ENCODE measurements at places on chromosomes 7 and 10.

- no peak for DNase-seq
Measured at GRCh38 chr7:107404740-107405537, 64.9 kb upstream of the GPR22 start.

DNA sequence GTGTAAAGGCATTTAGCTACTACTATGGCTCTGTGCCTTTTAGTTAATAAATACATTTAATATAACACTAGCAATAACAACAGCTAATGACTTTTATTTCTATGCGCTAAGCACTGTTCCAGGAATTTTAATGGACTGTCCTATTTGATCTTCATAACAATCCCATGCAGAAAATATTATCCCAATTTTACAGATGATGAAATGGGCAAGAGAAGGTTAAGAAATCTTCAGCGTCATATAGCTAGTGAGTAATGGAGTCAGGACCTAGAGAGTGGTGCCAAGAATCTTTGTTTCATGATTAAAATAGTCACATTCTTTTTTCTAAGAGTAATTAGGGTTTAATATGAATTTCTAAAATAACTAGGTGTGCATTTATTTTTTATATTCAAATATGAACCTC, 32.4 kb downstream of the ACTA2 start:
- DNase-seq = no peak

- DNase-seq = no peak
Measured at GRCh38 chr7:136167991-136168390, 190.8 kb upstream of the MTPN start.

DNA sequence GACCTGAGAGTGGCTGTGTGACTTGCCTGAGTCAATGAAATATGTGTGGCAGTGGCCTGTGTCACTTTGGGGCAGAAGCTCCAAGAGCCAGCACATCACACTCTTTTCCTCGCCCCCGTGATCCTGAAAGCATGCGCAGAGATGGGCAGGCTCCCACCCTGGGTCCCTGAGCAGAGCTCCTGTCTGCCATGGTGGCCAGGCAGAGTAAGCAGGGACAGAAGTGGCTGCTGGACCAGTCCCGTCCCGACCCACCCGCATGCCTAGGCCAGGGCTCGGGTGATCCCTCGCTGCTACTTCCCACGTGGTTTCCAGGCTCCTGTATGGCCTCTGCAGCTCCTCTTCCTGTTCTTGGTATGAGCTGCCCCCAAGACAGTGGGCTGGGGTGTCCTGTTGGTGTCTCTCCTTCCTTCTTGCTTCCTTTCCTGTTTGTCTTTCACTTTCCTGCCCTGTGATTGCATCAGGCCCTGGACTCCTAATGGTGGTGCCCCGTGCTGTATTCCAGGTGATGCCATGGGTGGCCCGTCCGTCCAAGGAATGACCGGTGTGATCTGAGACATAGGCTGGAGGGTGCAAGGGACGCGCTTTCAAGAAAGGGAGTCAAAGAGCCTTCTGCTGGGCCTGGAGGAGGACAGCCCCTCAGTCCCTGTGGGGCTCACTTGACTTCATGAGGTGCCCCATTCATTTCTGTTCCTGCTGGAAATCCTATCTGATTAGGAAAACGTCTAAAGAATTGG, 71.4 kb upstream of the SHH start:
- no peak for DNase-seq

GRCh38 chr7:108104324-108104723, 25.8 kb downstream of the LAMB4 start:
- DNase-seq = no peak

- DNase-seq = no peak
Measured at GRCh38 chr7:85593355-85593754, 406.5 kb upstream of the SEMA3D start.

DNA sequence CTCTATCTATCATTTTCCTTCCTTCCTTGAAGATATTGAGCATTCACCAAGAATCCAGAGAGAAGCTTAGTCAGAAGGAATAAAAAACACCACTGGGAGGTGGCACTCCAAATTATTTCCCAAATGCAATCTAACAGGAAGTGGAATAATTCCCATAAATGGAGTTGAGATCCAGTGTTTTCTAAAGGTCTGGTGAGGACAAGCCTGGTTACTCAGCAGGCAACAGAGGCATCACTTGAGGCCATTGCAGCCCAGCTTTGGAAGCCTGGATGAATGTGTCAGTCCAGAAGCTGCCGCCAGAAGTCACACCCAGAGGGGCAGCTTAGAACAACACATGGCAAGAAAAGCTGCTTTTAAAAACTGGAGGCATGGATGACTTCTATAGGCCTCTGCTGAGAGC, 288.9 kb upstream of the KLF6 start:
- DNase-seq = peak; percentile 17

GRCh38 chr7:20359341-20359963, 28.8 kb downstream of the ITGB8 start:
- DNase-seq = no peak

DNA sequence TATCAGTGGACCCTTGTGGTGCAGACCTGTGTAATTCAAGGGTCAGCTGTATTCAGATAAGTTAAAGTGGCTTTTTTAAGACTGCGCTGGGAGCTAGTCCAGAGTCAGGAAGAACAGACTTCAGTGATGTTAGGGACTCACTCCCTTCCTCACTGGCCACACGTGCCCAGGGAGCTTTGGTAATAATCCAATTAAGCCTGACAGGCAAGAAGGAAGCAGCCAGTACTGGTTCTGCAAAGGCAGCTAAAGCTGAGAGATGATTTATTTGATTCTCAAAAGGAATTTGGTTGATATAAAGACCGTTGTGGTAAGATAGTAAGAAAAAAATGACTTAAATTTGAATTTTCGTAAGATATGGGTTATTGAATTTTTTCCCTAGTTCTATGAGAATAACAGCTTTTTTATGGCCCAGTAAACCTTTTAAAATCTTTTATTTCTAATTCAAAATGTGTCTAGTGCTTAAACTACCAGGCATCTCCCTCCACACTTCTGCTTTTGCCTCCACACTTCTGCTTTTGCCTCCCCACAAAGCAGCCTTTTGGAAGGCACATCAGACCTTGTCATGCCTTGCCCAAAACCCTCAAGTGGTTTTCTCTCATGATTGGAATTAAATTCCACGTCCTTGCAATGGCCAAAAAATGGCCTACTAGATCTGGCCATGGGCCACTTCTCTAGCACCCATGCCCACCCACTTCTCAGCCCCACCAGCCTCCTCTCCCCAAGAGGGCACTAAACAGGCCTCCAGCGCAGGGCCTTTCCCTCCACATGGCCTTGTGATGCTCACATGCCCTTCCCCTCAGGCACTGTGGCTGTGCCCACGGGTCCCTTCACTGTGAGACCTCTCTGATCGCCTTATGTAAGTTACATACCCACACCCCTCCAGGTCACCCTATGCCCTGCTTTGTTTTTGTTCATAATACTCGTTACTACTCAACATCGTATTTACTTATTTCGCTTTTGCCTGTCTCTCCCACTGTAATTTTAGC, 92.5 kb downstream of the POU6F2 start:
- no peak for DNase-seq

GRCh38 chr7:29343399-29343798, 148.8 kb downstream of the CHN2 start:
- no peak for DNase-seq

DNA sequence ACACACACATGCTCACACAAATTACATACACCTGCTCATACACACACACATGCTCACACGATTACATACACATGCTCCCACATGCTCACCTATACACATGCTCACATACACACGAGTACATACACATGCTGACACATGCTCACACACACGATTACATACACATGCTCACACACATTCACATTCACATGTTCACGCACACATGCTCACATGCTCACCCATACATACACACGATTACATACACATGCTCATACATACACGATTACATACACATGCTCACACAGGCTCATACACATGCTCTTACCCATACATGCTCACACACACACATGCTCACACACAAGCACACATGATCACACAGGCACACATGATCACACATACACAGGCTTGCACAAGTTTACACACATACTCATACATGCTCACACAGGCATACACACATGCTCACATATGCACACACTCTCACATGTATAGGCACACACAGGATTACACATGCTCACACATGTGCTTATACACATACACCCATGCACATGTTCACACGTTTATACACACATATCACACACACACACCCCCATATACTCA, 118.5 kb downstream of the PAXIP1 start:
- DNase-seq = no peak

All from AG08396 (cell line).